ENCODE measurements at places on chromosomes 4 and X.

GRCh38 chr4:87524456-87524855, 4.7 kb downstream of the SPARCL1 start:
- DNase-seq = no peak

DNA sequence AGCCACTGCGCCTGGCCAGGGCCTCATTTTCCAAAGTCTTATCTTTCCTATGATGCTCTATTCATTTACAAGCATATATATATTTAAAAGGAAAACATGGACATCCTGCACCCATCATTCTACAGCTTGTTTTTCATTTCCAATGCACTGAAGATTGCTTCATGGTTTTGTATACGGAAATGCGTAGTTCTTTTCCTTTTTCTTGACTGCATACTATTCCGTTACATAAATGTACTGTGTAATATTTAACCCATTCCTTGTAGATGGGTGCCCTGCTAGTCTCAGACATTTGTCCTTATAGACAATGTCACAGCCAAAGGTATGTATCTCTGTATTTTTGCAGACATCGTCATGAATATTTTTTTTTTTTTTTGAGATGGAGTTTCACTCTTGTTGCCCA, 257.0 kb downstream of the ASMT start:
- no peak for DNase-seq

- no peak for DNase-seq
Observed at GRCh38 chr4:23946299-23946698, 56.5 kb upstream of the PPARGC1A start.

GRCh38 chr4:178535939-178536579, 1093.8 kb upstream of the AGA start:
- DNase-seq = no peak

GRCh38 chrX:9473708-9474107, 8.8 kb downstream of the TBL1X start:
- DNase-seq = no peak

Measured in anterior cingulate cortex (tissue), 58 donors.